ENCODE measurements at places on chromosomes 12 and 14. TPM values are rescaled to one million over a fixed set of nuclear protein-coding genes. Genes with fewer than 3 reads are reported as not detected.

- DNase-seq = no peak
- H3K27ac ChIP-seq = no peak overlapping the region
- H3K4me3 ChIP-seq = no peak overlapping the region
- no peaks in the 10 kb centered on the region for H3K4me1 ChIP-seq
Measured at GRCh38 chr12:106010741-106011140, 128.0 kb downstream of the NUAK1 start.

GRCh38 chr14:77338302-77338701, 17.5 kb downstream of the GSTZ1 start:
- H3K36me3 ChIP-seq = peaks cover 28% of the 10 kb centered on the region
- H3K4me1 ChIP-seq = no peaks in the 10 kb centered on the region
- H3K27ac ChIP-seq = no peak overlapping the region
- no peaks in the 10 kb centered on the region for H3K27me3 ChIP-seq

- peak; percentile 97 for DNase-seq
- H3K27ac ChIP-seq = peak overlapping the region; percentile 93
- H3K36me3 ChIP-seq = peaks cover 6% of the 10 kb centered on the region
- H3K4me3 ChIP-seq = no peak overlapping the region
Measured at GRCh38 chr12:108838194-108839017, 19.0 kb downstream of the SSH1 start.

DNA sequence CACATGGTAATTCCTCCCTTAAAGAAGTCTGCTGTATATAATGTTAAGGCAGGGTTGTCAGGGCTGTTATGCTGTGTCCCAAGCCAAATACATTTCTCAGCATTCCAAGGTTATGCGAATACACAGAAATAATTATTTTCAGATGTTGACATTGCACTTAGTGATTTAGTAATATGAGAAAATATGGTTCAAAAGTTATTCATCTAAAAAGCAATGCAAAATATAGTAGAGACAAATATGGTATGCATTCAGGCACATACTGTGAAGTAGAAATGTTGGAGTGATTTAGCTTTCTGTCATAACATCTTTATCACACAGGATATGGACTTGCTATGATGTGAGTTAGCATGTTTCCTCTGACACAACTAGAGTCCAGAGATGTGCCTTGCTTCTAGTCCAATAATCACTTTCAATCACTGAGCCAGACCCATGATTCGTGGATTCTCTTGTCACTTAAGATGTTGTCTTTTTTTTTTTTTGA, 70.0 kb downstream of the PDE3A start:
- peaks cover 7% of the 10 kb centered on the region for H3K4me1 ChIP-seq
- no peaks in the 10 kb centered on the region for H3K27me3 ChIP-seq
- DNase-seq = no peak
- H3K27ac ChIP-seq = no peak overlapping the region
- no peaks in the 10 kb centered on the region for H3K36me3 ChIP-seq
- no peak overlapping the region for H3K4me3 ChIP-seq

DNA sequence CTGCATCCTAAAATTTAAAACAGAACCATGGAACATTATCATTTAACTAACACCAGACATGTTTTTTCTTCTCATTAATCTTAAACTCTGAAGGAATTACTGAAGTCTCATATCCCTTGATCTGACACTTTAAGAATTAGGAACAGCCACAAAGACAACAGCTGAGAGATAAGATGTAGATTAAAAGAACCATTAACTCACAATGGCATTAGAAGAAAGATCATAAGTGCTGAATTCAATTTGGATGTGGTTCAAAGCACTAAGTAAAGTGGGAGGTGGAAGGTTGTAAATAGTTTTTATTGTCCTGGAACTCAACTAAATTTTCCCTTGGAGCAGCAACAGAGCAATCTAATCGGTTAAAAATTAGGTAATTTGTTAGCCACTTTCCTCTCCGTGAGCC, 199.0 kb upstream of the ATP2B1 start:
- no peaks in the 10 kb centered on the region for H3K36me3 ChIP-seq
- H3K4me1 ChIP-seq = no peaks in the 10 kb centered on the region
- DNase-seq = no peak
- H3K4me3 ChIP-seq = no peak overlapping the region

- no peaks in the 10 kb centered on the region for H3K36me3 ChIP-seq
- no peaks in the 10 kb centered on the region for H3K27me3 ChIP-seq
- H3K4me1 ChIP-seq = no peaks in the 10 kb centered on the region
- no peak overlapping the region for H3K27ac ChIP-seq
- no peak for DNase-seq
- no peak overlapping the region for H3K4me3 ChIP-seq
Measured at GRCh38 chr12:102215992-102216691, 18.5 kb upstream of the PMCH start.

DNA sequence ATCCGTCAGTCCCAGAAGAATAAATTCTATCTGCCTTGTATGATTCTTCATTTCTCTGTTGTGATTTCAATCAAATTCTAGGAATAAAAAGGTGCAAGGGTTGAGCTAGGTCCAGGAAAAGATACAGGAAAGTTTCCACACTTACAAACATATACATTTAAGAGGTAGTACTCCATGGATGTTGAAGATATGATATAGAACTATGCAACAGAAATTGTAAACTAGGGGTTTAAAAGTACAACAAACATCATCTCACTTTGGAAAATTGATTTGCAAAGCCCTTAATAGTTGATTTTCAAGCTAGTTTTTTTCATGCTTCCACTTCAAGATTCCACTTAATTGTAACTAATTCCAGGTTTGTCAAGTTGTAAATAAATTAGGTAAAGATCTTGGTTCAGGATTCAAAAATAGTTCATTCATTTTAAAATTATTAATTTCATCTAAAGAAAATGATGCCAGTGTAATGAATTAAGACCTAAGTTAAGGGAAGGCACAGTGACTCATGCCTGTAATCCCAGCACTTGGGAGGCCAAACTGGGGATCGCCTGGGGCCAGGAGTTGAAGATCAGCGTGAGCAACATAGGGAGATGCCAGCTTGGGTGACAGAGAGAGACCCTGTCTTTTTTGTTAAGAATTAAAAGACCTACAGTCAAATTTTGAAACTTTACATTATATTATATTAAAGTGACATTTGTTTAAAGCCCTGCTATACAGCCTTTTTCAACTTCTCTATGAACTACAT, at the start of gene OR6C70:
Gene OR6C70 (minus strand): TSS at position 51 of the 742 bp plus-strand sequence. CDS start 0 bp downstream, at position 51.
- H3K4me1 ChIP-seq = no peaks in the 10 kb centered on the region
- H3K36me3 ChIP-seq = no peaks in the 10 kb centered on the region
- no peaks in the 10 kb centered on the region for H3K27me3 ChIP-seq
- DNase-seq = no peak

DNA sequence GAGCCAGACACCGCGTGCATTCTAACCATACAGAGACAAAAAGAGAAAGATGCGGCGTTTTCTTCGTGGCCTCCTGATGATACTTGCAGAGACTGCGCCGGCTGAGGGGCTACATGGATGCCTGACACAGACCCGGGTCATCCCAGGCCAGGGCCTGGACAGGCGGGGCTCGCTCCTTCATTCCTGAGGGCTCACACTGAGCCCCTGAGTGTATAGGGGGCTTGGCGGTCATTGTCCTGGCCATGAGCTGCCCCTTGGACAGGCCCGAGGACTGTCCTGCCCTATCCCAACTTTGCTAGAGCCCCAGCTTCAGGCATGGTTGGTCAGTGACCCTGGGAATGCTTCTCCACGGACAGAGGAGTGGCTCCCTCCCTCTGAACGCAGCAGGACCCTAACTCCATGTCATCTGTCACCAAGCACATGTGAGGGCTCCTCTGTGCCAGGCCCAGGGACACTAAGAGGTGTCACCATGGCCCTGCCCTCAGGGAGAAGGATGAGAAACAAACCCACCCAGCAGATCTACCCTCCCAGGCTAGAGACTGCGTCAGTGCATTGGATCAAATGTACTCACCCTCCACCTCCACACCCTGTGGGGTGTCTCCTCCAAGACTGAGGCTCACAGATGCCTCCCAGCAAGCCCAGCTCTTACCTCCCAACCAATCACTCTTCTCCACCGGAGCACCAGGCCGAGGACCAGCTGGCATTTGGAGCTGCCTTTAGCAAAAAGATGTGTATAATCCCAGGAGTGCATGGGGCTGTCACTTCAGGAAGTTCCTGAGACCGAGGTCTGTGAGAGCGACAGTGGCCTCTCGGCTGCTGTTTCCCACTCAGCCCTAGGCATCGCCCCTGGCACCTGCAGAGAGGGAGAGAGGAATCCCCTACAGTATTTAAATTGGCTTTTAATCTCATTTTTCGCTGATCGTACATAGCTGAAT, 102.7 kb downstream of the DICER1 start:
- H3K4me3 ChIP-seq = no peak overlapping the region
- H3K27ac ChIP-seq = no peak overlapping the region
- H3K4me1 ChIP-seq = no peaks in the 10 kb centered on the region
- no peaks in the 10 kb centered on the region for H3K27me3 ChIP-seq
- no peak for DNase-seq
- no peaks in the 10 kb centered on the region for H3K36me3 ChIP-seq

DNA sequence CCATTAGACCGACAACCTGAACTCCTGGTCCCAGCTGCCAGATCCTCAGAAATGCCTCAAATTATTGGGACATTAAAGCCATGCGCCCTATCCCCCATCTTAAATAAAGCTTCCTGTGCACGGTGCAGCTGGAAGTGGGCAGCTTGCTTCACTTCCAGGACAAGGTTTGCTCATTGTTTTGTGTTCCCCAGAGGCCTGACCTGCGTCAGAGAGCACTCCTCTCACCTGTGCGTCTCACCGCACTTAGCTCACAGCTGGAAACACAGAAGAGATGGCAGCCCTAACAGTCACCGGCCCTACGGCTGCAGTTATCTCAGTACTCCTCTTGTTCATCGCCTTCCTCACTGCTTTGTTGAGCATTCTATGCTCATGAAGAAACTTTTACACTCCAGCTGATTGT, 135.5 kb downstream of the ANO2 start:
- DNase-seq = no peak
- H3K27me3 ChIP-seq = no peaks in the 10 kb centered on the region
- no peak overlapping the region for H3K4me3 ChIP-seq
- no peaks in the 10 kb centered on the region for H3K36me3 ChIP-seq
- H3K4me1 ChIP-seq = no peaks in the 10 kb centered on the region

Gene ZNF410
- total RNA-seq = 50.8 TPM

Gene PPP1R13B
- 81.6 TPM for total RNA-seq

Gene CBLN3
- total RNA-seq = 2.8 TPM

Gene BEGAIN
- total RNA-seq = 0.76 TPM

Gene GPR132
- total RNA-seq = 9.4 TPM

Gene NKX2-1
- 140 TPM for total RNA-seq

Gene PRICKLE1
- 18.2 TPM for total RNA-seq

Gene SLC5A8
- total RNA-seq = not detected
